ENCODE measurements at places on chromosomes 2 and 18.

- DNase-seq, result no peak
Measured at GRCh38 chr2:11962707-11963328, 216.4 kb downstream of the LPIN1 start.

GRCh38 chr2:58856100-58856499 lies 615.0 kb upstream of the FANCL start:
- DNase-seq, result no peak

- no peak for DNase-seq
Measured at GRCh38 chr2:159758686-159759085, 39.3 kb downstream of the CD302 start.

GRCh38 chr2:137802038-137802437 lies 162.2 kb upstream of the HNMT start:
- DNase-seq, result no peak

DNA sequence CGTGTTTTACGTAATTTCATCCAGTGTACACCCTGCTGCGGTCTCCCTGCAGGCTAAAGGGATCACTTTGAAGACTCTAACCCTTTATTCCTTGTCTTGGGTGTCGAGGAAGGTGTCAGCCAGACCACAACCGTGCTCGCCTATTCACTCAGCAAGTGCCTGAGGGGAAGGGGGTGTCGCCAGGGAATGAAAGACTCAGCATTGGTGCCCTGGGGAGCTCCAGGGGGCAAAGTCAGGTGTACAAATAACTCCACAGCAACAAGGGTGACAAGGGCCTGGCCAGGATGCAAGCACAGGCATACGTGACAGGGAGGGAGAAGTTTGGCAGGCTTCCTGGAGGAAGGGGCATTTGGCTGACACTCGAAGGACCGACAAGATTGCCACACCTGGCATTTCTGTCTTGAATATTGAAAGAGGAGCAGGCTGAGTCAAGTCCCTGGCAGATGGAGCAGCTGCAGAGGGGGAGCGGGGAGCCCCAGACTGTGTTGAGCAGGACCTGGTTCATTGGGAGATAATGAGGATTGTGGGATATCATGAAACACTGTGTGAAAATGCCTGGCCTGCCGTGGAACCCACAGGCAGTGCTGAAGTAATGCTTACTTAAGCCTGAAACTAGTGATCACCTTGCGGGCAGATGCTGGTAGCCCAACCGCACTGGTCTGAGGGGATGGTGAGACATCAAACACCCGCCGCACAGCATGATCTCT lies 93.9 kb downstream of the RHOB start:
- no peak for DNase-seq

DNA sequence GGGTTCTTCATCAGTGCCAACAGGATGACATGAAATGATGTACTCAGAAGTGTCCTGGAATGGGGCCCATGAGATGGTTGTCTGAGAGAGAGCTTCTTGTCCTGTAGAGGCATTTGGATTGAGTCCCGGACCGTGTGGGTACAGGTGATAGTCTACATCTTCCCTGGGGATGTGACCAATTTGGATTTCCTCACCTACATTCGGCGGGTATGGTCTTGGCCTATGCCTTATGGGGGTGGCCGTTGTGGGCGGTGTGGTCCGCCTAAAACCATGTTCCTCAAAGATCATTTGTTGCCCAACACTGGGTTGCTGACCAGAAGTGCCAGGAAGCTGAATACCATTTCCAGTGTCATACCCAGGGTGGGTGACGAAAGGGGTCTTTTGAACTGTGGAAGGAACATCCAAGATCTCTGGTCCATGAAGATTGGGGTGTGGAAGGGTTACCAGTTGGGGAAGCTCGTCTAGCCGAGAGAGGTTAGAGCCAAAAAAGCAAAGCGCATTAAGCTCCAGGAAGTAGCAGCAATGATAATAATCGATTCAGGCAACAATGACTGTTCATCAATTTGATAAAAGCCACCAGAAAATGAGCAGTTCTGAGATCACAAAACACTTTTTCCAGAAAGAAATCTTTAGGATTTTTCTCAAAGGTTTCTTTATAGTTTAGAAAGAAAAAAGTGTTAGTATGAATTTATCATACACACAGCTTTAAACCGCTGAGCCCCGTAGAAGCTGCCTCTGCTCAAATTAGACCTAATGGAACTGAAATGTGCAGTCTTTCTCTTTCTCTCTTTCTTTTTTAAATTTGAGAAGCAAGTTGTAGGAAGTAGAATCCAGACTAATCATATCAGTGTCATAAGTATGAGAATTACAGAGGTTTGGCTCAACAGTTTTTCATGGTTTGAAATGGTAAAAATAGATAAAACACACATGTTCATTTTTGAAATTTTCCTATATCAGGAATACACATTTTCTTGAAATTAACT lies 60.3 kb downstream of the ATIC start:
- DNase-seq, result no peak

GRCh38 chr2:130152816-130153595 lies 8.1 kb upstream of the CCDC74B start:
- DNase-seq, result no peak

DNA sequence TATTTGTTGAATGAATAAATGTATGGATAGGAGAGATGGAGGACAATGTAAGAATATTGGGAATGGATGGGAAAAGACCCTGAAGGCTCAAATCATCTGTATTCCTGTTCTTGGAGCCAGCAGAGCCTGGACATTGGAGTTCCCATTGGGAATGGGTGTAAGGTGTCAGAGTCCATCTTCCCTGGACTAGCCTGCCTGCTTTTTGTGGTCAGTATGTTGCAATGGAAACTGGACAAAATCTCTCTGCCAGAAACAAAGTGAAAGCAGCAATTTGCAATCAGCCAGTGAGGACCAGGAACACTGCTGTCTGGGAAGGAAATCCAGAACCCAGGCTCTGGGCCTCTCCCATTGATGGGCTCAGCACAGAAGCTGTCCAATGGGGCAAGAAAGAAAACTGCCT lies 83.5 kb upstream of the SKOR2 start:
- no peak for DNase-seq

GRCh38 chr2:222305516-222306392 lies 7.0 kb upstream of the PAX3 start:
- DNase-seq, result no peak

DNA sequence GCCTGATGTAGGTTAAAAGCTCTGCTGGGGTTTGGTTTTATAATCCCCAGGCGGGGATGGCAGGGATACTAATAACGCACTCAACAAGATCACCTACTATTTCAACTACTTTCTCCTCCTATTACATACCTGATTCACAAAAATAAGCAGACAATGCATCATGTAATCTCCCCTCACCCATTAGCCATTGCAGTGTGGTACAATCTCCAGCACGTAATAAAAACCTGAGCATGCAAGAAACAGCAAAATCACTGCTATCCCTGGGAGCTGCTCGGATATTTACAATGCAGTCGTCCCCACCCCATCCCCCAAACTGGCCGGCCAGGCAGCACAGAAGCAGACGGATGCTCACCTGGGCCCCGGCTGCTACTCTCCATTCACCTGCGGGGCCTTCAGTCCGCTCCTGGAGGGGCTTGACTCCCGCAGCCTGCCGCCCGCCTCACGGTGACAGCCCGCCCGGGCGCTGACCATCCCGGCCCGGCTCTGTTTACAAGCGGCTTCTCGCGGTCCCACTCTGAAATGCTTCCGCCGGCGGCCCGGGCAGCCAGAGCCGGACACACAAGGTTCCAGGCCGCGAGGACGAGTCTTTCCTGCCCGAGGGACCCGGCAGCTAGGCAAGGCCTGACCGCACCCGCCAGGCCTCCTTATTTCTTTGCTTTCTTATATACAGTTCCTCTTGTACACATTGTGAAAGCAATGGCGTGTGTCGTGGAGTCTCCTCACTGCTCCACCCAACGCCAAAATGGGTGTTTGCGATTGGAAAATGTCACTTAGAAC lies at the start of gene PLEKHM3:
Gene PLEKHM3 (minus strand): TSS at position 491 of the 777 bp plus-strand sequence. CDS start 23,888 bp downstream, outside the sequence.
- peak; percentile 80 for DNase-seq

DNA sequence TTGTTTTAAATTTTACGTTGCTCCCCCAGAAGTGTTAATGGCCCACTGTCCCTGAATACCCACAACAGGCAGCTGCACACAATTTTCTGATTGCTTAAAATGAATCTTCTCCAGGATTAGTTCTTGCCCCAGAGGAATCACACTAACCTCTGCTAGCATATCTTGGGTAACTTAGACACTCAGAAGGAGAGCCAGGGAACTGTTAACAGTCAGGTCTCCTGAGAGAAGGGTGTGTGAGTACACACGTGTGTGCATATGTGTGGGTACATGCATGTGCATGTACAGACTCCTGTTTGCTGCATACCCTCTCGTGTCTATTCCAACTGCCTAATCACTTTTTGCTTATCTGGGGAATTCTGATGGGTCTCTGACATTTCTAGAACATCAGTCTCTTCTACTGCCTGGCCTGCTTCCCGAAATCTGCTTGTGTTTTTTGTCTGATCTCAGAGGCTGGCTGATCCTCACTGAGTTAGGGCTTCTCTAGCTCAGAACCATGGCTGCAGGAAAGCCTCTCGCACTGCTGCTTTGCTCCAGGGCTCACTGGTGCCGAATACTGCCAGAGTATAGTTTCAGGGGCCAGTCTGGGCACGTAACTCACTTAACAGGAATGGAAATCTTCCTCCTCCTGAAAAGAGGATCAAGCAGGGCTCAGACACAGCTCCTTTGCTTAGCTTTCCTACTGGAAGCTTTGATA lies 62.8 kb downstream of the PRELID3A start:
- no peak for DNase-seq

DNA sequence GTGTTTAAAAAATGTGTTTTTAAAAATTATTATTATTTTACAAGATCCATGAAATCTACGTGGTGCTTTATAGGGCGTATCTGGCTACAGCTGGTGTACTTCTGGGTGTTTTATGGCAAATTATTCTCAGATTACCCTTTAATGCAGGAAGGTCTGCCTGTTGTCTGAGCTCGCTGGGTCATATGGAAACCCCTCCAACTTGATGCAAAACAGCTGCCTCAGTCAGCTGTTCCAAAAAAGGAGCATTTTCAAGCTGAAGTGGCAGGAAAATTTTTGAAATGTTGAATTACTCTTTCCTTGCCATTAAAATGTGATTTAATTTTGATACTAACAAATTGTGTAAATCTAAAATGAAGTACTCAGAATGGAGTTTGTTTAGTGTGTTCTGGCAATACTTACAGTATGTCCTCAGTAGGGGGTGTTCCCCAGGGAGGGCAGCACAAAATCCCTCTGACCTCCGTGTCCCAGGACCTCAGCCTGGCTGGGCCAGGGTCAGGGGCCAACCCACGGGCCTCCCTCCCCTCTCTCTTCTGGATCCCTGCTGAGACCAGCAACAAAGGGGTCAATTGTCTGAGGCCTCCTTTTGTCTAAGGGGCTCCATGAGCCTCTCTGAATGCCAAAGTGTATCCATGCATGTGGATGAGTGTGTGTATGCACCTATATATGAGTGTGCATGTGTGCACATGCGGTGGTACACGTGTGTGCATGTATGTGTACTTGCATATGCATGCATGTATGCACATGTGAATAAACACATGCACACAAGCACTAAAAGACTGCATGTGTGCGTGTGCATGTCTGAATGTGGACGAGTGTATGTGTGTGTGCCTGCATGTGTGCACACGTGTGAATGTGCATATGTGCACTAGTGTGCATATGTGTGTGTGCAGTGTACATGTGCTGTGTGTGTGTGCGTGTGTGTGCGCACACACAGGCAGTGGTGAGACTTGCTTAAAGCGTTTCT lies 105.4 kb downstream of the ACOXL start:
- no peak for DNase-seq
